SJCRH30 (cell line): ENCODE measurements at places on chromosomes 1 and 21. TPM values are rescaled to one million over a fixed set of nuclear protein-coding genes. Genes with fewer than 3 reads are reported as not detected.

The CLCA4 gene
- total RNA-seq = not detected in 2 replicates

DNA sequence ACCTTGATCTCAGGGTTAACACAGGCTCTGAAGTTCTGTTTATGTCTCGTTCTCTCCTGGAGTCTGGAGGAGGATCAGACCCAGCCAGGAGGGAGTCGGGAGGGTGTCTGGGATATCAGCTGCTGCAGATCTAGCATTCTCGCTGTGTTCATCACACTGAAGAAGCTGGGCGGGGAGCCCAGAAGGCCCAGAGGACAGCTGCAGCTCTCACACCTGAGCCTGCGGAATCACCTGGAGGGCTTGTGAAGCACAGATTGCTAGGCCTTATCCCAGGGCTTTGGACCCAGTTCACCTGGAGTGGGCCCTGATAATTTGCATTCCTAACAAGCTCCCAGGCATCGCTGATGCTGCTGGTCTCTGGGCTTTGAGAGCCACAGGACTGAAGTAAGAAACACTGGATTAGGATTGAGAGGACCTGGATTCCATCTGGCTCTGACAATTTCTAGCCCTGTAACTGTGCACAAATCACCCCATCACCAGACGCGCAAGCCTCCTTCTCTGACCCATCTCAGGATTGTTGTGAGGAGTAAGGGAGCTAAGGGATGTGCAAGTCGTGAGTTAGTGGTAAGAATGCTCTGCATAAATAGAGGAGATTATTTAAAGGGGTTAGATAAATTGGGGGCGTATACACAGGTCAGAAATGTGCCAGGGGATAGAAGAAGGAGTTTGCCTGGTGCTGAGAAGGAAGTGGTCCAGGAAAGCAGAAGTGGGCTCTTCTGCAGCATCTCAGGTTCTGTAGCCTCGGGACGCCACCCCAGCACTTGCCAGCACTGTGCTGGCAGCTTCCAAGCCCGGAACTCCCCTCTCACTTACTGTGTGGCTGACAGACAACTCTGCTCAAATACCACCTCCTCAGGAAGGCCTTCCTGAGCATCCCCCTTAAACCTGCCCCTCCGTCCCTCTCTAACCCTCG lies 19.1 kb downstream of the ABCA4 start:
- no peak overlapping the region for H3K27ac ChIP-seq
- no peak for DNase-seq
- no peaks in the 10 kb centered on the region for H3K27me3 ChIP-seq

The CATSPER4 gene
- total RNA-seq = not detected in 2 replicates

DNA sequence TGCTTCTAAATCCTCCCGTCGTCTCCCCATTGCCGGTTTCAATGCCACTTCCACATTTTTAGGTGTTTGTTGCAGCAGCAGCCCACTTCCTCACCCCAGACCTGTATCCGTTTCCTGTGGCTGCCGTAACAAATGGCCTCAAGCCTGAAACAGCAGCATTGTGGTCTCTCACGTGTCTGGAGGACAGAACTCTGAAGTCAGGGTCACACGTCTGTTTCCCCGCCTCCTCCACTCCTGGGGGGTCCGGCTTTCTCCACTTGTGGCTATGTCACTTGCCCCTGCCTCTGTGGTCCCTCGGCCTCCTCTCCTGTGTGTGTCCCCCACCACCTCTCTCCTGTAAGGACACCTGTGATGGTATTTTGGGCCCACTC lies 21.8 kb downstream of the TRPM2 start:
- no peak overlapping the region for H3K27ac ChIP-seq
- H3K4me3 ChIP-seq = no peak overlapping the region
- H3K36me3 ChIP-seq = no peaks in the 10 kb centered on the region
- DNase-seq = no peak

The NCSTN gene
- total RNA-seq = 49.3 and 56.9 TPM in 2 replicates
